GM12878 (cell line): ENCODE measurements at places on chromosomes 11 and 22. TPM values are rescaled to one million over a fixed set of nuclear protein-coding genes. Genes with fewer than 3 reads are reported as not detected.

The TUB gene
- total RNA-seq, result 0.13 TPM in 1 of 2 replicates, not detected in the other

The MIOX gene
- not detected in 2 replicates for total RNA-seq

The RFPL2 gene
- total RNA-seq, result not detected in 2 replicates

The MS4A7 gene
- 2.3 and 3.3 TPM in 2 replicates for total RNA-seq

The SCGB1D4 gene
- total RNA-seq, result not detected in 2 replicates

The CD82 gene
- 166 and 178 TPM in 2 replicates for total RNA-seq

The SYT7 gene
- not detected in 2 replicates for total RNA-seq

The LGALS1 gene
- 636 and 637 TPM in 2 replicates for total RNA-seq
